ENCODE measurements at places on chromosomes 3 and 15.

GRCh38 chr3:59563072-59563605 is 513.3 kb upstream of the CFAP20DC start:
- DNase-seq = no peak

GRCh38 chr3:185330644-185331043 is 32.3 kb upstream of the MAP3K13 start:
- DNase-seq = no peak

GRCh38 chr15:63048776-63049665 is 6.5 kb downstream of the TPM1 start:
- DNase-seq = peak; percentile 40

GRCh38 chr3:15345608-15346137 is 13.3 kb upstream of the SH3BP5 start:
- DNase-seq = no peak

GRCh38 chr15:82551646-82552247 is 11.5 kb upstream of the RPS17 start:
- DNase-seq = no peak

GRCh38 chr3:98209244-98209643 is 42.7 kb downstream of the OR5H15 start:
- DNase-seq = no peak

GRCh38 chr3:119743921-119744320 is 38.0 kb upstream of the NR1I2 start:
- DNase-seq = no peak

- DNase-seq = no peak
These were observed 14.2 kb downstream of the CCNL1 start for GRCh38 chr3:157145606-157146322.

DNA sequence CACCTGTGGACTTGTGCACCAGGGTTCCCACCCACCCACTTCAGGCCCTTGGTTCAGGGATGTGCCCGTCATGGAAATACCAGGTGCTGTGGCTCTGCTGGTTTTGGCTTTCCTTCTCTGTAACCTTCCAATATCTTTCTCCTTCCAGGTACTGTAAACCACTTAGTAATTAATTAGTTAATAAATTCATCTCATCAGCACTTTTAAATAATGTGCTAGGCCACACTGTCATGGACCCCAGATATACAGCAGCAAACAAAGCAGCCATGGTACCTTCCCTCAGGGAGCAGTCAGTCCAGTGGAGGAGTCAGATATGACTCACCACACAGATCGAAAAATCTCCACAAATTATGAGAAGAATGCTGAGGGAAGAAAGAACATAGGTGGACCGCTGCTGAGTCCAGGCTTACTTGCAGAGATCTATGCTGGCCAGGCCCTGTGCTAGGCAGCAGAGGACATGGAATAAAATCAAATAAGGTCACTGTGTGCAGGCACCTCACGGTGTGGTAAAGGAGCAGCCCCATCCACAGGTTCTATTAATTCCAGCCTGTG is 6.8 kb upstream of the GATA2 start:
- DNase-seq = no peak

GRCh38 chr3:182787302-182788036 is 5.8 kb upstream of the ATP11B start:
- DNase-seq = no peak

DNA sequence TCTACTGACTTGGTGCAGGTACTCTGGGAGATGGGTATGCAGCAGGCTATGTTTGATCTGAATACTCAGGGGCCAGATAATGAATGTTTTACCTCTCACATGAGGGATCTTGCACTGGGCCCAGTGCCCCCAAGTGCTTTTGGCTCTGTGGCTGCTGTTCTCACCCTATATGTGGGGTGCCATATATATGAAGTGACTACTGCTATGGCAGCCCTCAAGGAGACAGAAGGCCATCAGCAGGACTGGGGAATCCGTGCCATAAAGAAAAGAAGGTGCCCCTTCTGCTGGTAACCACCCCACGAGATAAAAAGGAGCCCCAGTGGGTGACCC is 302.1 kb downstream of the ZPLD1 start:
- no peak for DNase-seq

- no peak for DNase-seq
These were observed 5.3 kb downstream of the TUBGCP4 start for GRCh38 chr15:43376017-43376705.

DNA sequence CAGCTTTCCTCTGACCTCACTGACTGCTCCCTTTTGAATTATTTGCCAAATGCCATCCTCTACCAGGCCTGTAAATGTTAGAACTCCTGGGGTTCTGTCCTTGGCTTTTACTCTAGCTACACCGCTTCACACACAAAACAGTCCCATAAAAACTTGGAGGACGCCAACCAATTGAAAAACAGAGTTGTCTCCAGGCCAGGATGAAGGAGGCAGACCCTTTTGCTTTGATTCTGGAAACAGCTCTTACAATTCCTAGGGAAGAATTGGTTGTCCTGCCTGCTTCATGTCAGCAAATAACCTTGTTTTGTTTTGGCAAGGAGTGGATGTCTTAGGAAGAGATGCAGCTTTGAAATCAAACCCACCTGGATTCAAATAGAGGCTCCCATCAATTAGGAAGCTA is 375.5 kb downstream of the UNC13C start:
- DNase-seq = no peak

- DNase-seq = no peak
These were observed 259.2 kb downstream of the ADAMTSL3 start for GRCh38 chr15:83913034-83913632.

- DNase-seq = no peak
These were observed 25.6 kb upstream of the NR2E3 start for GRCh38 chr15:71784719-71785118.

GRCh38 chr3:56990641-56991015 is 69.8 kb upstream of the SPATA12 start:
- DNase-seq = no peak

DNA sequence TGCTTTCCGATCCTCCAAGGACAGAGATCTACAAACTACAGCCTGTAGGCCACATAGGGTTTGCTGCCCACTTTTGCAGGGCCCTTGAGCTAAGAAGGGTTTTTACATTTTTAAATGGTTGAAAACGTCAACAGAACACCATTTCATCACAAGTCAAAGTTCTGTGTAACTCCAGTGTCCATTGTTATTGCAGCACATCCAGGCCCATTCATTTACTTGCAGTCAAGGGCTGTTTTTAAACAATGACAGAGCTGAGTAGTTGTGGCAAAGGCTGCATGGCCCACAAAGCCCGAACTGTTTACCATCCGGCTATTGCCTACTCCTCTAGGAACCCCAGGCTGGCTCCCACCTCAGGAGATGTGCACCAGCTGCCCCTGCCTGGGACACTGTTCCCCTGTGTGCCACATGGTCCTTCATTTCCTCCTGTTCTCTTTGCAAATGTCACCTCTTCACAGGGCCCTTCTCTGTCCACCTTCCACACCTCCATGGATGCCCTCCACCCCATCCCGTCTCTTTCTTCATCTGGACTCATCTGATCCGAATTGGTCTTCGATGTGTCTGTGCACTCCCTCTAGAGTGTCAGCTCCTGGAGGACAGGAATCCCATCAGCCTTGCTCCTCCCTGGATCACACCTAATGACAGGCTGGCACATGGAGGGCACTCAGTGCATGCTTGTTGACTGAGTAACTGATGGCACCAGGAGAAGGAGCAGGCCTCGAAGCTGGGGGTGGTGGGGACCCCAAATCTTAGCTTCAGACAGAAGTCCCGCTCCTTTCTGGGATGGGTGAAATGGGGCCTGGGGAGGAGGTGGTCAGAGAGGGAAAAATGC is 69.5 kb upstream of the IQSEC1 start:
- DNase-seq = peak; percentile 22

- DNase-seq = no peak
These were observed 5.5 kb upstream of the LEKR1 start for GRCh38 chr3:156820692-156821080.

- no peak for DNase-seq
These were observed 28.1 kb downstream of the CPNE4 start for GRCh38 chr3:132006605-132007204.

DNA sequence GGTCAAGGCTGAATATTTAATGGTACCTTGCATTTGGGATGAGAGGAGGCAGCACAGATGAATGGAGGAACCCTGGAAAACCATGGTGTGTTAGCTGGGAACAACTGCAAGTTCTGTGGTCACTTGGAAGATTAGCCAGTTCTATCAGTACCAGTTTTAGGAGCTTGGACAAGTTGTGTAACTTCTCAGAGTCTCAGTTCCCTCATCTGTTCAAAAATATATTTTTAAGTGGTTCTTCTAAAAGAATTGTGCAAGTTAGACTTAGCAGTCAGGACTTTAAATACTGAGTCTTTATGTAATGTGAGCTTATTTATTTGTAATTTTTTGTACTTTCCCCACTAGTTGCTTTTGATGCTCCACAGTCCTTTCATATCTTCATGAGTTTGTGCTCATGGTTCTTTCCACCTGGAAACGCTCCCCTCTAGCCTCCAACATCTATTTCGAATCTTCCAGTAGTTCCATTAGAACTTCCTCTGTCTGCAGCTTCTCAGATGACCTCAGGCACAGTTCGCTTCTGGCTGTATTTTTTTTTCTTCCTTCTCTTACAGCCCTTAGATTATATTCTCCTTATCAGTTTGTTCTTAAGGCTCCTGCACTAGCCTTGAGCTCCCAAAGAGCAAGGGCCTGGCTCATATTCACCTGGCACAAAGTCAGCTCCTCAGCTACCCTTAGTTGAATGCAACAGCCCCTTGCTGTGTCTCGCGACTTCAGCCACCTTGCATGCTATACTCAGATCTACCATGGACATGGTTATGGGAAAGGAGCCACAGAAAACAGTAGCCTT is 27.1 kb downstream of the ITPR1 start:
- peak; percentile 30 for DNase-seq

GRCh38 chr15:99542828-99543227 is 23.0 kb upstream of the MEF2A start:
- no peak for DNase-seq

- no peak for DNase-seq
These were observed 546.8 kb downstream of the TBL1XR1 start for GRCh38 chr3:176650478-176650877.

GRCh38 chr3:45957586-45957985 is 14.3 kb downstream of the CXCR6 start:
- DNase-seq = peak; percentile 73

- DNase-seq = no peak
These were observed 392.1 kb downstream of the NLGN1 start for GRCh38 chr3:173789530-173790162.

DNA sequence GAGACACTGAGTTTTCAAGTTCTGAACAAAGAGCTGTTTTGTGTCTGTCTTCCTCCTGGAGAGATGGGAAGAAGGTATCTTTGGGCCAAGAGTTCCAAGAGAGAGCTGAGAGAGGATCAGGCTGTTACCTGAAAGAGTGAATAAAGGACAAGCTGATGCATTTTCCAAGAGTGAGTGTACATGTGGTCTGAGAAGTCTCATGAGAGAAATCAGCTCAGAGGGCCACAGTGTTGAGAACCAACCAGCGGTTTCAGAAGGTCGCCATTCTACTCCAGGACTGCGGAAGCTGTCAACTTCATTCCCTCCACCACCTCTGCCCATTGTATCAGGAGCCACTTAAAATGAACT is 42.7 kb upstream of the PPP2R3A start:
- DNase-seq = no peak

- no peak for DNase-seq
These were observed 17.5 kb downstream of the STAC start for GRCh38 chr3:36397841-36398240.

GRCh38 chr3:7695049-7695448 is 806.6 kb upstream of the LMCD1 start:
- peak; percentile 27 for DNase-seq

DNA sequence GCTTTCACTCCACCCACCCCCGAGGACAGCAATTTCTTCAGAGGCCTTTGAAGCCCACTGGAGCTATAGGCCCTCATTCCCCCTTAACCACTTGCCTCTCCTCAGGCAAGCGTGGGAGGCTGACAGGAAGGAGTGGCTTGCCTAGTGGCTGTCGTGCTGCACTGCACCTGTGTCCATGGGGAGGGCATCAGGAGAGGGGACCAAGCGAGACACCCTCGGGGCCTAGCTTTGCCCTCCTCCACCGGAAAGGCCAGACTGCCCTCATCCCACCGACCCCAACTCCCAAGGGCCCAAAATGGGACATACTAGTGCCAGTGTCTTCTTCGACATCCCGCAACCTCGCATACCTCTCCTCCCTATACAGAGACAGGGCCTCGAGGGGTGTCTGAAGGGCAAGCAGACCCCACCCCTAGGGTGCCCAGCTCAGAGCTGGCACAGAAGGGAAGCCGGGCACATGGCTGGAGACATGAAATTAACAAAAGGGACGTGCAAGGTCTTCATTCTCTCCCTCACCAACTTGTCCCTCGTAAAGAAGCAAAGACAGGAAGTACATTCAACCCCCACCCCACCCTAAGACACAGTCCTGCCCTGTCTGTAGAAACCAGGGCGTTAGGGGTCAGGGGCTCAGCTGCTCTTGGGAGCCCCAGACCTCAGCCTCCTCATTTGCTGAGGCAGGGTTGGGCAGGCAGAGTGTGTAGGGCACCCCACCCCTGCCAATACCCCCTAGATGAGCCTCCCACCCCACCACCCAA is 24.3 kb downstream of the VIPR1 start:
- DNase-seq = no peak

- DNase-seq = no peak
These were observed 465.2 kb upstream of the TPRG1 start for GRCh38 chr3:188706599-188706998.

- no peak for DNase-seq
These were observed 80.0 kb upstream of the ANKRD28 start for GRCh38 chr3:15877813-15878212.

GRCh38 chr3:38563886-38564270 is 67.7 kb downstream of the EXOG start:
- DNase-seq = no peak

GRCh38 chr15:90684281-90684680 is 32.9 kb upstream of the BLM start:
- DNase-seq = no peak

GRCh38 chr15:59170295-59171066 is 36.2 kb upstream of the LDHAL6B start:
- peak; percentile 52 for DNase-seq

DNA sequence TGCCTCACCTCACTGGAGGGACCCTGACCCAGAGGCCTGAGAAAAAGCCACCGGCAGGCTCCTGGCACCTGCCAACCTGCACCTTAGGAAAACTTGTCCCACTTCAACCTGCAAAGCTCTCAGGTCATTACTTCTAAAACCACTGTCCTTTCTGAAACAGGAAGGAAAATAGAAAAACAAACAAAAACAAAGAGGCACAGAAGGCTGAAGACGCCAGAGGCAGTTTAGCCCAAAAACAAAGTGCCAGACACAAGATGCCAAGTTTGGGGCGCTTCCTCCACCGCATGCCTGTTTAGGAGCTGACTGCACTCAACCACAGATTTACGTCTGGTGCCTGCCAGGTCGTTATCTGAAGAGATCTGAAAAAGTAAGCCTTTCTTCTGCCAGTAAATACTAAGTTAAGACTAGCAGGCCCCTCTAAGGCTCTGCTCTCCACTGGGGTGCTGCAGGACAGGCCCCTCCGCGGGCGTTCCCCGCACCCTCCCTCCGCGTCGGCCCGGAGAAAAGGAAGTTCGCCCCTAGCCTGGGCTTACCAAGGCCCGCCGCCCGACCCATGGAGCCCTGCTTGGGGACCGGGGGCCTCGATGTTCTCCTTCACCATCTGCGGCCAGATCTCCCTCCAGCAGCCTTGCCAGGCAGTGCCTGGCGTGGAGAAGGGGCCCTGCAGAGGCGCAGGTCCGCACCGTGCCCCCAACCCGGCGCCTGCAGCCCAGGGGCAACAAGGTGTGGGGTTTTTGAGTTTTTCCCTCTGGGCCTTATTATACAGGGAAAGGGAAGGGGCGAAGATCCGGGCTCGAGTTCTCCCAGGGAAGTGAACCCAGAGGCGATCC is 1.3 kb downstream of the GOLGA8A start:
- DNase-seq = no peak
